AML-193 (cell line): ENCODE measurements at places on chromosomes 7 and 10.

DNA sequence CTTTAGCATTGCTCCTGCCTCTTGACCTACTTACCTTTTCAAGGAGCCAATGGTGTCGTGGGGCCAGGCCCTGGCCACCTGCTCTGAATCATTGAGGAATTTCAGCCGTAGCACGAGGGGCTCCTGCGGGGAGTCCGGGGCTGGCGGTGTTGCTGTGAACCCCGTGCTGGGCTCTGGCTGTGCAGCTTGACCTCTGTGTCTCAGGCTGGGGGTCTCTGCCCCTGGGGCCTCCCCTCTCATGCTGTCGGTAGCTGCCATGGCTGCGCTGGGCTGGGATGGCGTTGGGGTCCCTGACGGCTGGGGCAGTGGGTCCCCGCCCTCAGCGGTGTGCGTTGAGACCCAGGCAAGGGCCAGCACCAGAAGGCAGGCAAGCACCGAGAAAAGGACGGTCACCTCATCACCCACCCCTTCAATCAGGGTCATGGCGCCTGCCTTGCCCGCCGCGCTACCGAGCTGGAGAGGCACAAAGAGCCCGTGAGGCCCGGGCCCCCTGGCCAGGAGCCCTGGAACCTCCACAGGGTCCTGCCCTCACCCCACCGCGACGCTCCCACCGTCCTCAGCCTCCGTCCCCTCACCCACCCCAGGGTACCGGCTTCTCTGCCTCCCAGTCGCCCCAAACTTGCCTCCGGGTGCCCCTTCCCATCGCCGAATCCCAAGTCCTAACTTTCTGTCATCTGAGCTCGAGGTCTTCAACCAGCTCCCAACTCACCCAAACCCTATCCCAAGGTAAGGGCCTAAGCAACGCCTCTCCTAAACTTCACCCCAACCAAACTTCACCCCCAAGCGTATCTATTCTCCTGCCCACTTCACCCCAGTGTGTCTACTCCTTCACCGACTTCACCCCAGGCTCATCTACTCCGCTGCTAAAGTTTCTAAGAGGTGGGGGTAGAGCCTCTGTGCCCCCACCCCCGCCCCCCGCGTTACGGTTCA lies 887 bp downstream of the TMUB1 start:
- DNase-seq = no peak

DNA sequence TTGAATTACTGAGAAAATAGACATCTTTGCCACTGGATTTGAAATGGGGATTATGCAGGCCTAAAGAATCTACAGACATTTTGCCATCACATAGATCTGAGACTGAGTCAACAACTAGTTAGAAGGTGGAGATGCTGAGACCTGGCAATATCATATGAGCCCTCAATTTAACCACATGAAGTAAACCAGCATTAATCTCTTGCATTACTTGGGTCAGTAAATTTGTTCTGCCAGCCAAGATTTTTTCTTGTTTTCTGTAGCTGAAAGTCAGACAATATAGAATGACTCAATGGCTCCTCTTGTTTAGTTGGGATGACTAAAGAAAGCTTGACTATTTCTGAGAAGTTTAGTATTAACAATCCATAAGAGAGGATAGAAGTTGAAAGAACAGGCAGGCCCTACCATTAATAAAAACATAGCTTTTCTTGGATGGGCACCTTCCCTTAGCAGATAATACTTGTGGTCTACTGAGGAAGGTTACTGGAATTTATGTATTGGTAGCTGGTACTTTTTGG lies 396.7 kb upstream of the SORCS1 start:
- no peak for DNase-seq

GRCh38 chr7:130364451-130364850 lies 15.8 kb upstream of the CPA1 start:
- DNase-seq = no peak

GRCh38 chr7:2431260-2431867 lies 28.0 kb downstream of the CHST12 start:
- peak; percentile 55 for DNase-seq

DNA sequence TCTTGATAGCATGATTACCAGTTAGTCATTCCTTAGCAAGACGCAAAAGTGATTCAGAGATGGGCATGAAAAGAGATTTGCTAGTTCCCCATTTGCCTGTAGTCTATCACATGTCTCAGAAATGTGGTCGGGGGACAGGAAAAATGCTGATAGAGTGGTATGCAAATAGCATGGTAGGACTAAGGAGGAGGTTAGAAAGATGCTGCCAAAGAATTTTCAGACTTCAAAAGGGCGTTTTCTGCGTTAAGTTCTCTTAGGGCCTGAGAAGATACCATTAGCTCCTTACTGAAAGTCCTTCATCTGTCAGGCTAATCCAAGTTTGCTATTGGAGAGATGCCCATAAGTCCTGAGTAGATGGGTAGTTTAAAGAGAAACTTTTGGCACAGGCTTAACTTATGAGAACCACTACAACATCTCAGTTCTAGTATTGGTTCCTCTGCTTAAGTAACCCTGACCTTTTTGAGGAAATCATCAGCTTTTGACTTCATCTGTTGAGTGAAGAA lies 2.7 kb downstream of the CALD1 start:
- DNase-seq = no peak
